ENCODE measurements at places on chromosomes 4 and X.
A peak's percentile ranks its signal among the peaks of the same experiment; 100 is the strongest.

DNA sequence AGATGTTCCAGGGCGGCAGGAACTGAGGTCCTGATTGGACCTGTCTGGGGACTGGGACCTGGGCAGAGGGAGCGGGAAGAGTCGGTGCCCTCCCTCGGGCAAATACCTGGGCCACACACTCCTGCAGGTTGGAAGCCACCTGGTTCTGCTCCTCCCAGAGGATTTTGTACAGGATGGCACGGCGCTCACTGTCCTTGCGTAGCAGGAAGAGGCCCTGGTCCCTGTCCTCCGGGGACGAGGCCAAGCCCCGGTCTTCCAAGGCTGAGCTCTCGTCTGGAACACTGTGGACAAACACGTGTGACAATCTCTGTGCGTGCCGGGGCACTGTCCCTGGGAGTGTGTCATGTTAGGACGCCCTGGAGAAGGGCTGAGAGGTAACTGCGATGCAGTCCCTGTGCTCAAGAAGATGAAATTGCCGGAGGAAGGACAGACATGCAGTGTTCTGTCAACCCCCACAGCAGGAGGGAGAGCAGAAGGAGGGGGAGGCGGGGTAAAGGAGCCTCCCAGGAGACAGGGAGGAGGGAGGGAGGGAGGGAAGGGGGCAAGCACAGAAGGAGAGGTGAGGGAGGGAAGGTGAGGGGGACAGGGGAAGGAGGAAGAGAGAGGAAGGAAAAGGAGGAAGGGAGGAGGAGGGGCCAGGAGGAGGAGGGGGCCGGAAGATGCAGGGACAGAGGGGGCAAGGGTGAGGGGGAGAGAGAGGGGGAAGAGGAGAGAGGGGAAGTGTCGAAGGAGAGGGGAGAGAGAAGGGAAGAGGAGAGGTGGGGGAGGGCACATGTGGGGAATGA, 29.0 kb downstream of the PDHA1 start:
- DNase-seq, result no peak

DNA sequence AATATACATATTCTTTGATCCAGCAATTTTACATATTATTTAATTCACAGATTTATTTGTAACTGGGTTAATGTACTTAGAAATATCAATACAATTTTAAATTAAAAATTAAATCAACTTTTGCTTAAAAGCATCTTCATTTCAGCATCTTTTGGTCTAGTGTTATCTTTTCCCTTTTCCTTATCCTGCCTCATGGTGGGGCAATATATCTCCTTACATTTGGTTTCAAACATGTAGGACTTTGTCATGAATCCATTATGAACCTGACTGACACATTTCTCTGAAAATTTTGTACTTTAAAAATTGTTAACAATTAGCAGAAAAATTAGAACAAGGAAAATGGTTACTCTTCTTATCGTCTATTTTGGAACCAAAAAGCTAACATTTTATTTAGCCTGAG, 42.8 kb upstream of the ANK2 start:
- DNase-seq, result no peak

DNA sequence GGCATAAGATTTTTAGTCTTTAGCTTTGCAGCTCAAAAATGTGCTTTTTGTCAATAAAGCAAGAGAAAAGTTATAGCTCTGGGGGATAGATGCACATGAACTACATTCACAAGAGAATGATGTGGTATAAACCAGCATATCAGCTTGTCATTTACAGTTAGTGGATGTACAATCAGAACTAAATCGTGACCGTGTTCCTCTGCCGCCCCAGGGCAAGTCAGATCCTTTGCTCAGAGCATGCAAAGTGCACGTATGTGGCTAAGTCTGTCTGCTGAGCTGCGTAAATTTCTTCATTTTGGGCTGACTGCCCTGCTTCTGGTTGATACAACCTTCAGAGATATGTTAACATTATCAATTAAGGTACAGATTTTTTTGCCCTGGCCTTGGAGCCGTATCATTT, 9.3 kb downstream of the PGM2 start:
- DNase-seq, result no peak

- DNase-seq, result no peak
These were observed 55.8 kb downstream of the ADAMTS3 start for GRCh38 chr4:72513227-72513626.

DNA sequence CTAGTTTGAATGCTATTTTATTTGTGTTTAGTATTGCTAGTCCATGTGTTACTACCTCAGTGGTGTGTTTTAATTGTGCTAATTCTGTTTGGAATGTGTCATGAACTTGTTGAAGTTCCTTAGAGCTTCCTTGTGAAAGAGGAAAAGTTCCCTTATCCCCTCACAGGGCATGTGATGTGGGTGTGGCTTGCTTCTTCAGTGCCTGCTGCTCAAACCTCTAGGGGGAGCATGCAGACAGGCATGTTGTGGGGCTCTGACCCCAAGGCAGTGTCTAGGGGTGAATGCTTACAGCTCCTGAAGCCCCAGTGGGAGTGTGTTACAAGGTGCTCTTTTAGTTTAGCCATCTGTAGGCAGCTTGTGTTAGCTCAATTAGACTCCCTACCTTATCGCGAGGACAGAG, 86.5 kb downstream of the MAGED4 start:
- peak; percentile 2 for DNase-seq

DNA sequence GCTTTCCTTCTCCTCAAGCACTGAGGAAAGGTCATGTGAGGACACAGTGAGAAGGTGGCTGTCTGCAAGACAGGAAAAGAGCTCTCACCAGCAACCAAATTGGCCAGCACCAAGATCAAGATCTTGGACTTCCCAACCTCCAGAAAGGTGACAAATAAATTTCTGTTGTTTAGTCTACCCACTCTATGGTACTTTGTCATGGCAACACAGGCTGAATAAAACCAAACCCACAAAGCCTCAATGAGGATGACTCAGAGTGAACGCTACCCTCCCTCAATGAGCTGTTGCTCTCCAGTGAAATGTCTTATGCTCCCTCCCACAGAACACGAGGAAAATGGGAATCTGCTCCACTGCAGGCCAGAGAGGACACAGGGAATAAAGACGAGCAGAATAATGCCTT, 244.1 kb downstream of the RAB28 start:
- peak; percentile 1 for DNase-seq

- DNase-seq, result no peak
These were observed 891.1 kb upstream of the AGA start for GRCh38 chr4:178333355-178333754.

DNA sequence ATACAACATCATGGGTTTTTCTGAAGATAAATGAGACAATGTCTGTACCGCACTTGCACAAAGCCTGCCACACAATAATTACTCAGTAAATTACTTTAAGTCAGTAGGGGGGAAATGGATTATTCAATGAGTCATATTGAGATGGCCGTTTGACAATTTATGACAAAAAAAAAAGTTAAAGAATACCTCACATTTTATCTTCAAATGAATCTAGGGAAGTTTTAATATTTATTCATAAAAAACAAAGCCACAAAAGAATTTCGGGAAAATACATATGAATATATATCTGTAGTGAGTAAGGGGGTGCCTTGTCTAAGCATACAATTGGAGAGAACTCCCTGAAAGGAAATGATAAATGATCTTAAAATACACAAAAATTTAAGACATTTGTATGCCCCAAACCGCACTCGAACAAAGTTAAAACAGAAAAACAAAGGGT, 197.0 kb upstream of the SLC7A11 start:
- DNase-seq, result no peak

GRCh38 chr4:77367638-77368037, 210.6 kb downstream of the CCNG2 start:
- DNase-seq, result no peak

DNA sequence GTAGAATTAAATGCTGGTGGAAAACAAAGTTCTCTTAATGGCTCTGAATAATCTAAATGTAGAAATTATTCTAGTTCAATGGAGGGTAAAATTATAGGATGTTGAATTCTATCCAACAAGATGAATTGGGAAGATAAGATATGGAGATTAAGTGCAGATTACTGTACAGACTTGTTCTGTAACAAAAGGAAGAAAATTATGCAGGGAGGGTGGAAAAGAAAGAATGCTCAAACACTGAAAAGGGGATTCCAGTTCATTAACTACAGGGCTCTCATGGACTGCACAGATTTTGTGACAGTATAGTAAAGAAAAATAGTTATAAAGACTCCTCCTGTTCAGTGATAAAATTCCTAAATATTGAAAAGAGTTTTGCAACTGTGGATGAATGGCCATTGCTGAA, 1794.0 kb upstream of the PCDH7 start:
- DNase-seq, result no peak

DNA sequence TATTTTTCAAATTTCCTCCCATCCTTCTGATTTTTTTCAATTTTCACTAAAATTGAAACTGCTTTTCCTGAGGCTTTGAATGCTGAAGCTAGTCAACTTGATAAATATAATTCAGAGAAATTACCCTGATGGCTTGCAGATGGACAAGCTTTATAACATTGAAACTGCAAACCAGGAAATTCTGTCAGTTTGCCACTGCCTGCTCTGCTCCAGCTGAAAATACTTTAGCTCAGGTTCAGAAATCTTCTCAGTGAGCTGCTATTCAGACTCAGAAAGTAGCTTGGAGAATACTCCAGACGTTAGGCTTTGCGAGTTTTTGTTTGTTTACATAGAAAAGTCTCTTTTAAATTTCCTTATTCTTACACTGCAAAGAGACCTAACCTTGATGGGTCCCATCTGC, 1574.7 kb downstream of the STIM2 start:
- no peak for DNase-seq

DNA sequence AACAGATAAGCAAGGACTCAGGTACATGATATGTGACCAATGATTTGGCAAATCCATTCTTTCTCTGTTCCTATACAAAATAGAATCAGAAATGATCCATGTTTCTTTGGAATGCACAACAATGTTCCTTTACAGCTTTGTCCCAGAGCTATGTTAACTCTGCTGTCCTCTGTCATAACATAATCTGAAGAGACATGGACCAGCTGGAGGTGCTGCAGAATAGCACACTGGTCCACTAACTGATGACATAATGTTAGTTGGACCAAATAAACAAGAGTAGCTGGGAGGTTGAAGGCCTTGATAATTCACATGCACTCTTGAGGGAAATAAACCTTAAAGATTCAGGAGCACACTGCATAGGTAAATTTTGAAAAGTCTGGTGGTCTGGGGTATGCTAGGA, 23.0 kb upstream of the DHX15 start:
- DNase-seq, result no peak

- DNase-seq, result no peak
These were observed 38.3 kb downstream of the GPAT3 start for GRCh38 chr4:83574247-83574646.

DNA sequence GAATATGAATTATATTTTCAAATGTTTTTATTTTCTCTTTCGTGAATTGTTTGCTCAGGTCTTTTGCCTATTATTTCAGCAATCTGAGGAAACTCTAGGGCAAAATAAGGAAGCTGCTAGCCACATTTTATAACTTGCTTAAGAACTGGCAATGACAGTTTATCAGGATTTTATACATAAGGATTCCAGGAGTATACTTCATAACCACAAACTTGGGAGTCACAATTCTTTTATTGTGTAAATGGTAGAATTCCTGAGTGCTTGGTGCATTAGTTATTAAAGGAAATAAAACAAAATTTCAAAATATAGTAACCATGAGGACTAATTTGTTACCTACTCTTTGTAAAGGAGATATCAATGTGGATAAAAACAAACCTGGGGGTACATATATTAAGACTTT, 54.4 kb downstream of the PALLD start:
- DNase-seq, result peak; percentile 84

DNA sequence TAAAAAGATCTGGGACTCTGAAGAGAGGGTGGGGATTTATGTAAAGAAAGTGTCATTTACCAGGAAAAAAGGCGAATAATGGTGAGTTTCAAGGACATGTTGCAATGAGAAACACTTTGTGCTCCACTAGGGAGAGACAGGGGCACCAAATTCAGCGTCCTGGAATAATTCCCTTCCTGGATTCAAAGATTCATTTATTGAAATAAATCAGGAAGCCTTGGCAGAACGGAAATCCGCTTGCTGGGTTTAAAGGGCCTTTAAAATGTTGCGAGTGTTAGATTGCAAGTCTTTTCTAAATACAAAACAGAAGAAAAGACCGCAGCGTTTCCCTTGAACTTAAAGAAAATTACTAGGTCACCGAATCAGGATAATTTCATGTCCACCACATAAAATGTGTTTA, 3.8 kb upstream of the ZIC3 start:
- DNase-seq, result no peak

DNA sequence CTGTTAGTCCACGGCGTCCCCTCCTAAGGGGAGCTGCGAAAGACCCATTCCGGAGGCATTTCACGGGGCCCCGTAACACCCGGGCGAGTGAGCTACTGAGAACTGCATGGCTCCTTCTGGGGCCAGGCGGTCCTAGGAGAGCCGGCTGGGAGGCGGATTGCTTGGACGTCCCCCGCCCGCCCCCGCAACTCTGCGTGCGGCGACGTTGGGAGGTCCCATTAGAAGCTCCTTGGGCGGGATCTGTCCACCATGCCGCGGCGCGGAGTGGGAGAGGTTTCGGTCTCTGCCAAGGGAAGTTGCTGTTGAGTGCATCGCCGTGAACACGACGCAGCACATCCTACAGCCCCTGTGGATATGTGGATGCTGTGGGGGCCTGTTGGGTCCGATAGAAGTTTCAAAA, 85.4 kb upstream of the IGFBP7 start:
- DNase-seq, result no peak

DNA sequence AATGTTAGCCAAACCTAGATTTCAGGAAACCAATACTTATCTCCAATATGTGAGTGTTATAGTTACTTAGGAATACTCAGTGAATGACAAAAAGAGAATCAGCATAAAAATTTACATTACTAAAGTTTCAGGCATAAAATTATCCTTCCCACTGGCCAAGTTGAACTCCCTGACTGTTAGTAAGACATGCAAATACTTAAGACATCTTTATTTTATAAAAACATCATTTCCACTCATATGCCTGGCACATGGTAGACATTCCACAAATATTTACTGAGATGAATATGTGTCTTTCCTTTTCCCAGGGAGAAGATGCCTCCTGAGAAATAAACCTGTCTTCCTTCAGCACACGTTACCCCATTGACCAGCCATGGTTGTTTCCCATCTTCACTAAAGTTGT, 7.3 kb downstream of the VEGFD start:
- no peak for DNase-seq

DNA sequence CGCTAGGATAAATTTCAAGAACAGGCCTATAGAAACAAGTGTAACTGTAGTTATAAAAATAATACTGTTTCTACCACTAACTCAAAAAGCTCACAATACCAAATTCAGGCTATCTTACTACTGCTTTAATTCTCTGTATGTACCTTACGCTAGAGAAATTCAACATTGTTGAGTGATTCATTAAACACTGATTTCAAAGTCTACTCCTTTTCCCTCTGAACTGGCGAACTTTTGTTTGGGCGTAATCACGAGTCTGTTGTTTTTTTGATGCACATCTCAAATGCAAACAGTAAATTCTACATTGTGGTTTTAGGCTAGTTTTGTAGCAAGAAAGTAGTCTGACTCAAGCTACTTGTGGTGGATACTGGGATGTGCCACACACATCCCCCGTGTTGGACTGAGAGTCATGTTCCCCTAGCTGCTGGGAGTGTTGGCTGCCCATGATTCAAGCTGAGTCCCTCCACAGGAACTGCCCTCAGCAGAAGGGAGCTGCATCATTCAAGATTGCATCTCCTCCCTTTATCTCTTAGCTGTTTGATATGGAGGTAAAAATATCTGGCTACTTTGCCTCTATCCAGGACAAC, 406.1 kb downstream of the RAPGEF2 start:
- no peak for DNase-seq
